RWPE1 (cell line): ENCODE measurements at places on chromosomes 16 and 17.

DNA sequence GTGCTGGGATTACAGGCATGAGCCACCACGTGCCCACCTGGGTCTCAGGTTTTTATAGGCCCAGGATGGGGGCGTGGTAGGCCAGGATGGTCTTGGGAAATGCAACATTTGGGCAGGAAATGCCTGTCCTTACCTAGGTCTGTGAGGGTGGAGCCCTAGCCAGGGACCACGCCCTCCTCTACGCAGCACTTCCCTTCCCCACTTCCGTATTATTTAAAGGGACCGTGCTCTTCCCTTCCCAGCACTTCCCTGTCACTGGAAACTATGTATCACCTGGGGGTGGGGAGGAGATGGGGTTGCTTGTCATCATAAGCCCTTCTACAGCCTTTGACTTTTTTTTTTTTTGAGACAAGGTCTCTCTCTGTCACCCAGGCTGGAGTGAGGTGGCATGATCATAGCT lies 238.9 kb upstream of the NLRP1 start:
- DNase-seq = no peak

GRCh38 chr17:28335201-28335958 lies at the start of the genes IFT20 and TNFAIP1:
Gene IFT20, minus strand, starts transcription at chr17:28335472. Its CDS starts 3,487 bp downstream, at chr17:28331985.
Gene TNFAIP1, plus strand, starts transcription at chr17:28335761. Its CDS starts 3,761 bp downstream, at chr17:28339522.
- DNase-seq = peak; percentile 93

GRCh38 chr16:71263582-71263981 lies 25.6 kb downstream of the CMTR2 start:
- DNase-seq = no peak

DNA sequence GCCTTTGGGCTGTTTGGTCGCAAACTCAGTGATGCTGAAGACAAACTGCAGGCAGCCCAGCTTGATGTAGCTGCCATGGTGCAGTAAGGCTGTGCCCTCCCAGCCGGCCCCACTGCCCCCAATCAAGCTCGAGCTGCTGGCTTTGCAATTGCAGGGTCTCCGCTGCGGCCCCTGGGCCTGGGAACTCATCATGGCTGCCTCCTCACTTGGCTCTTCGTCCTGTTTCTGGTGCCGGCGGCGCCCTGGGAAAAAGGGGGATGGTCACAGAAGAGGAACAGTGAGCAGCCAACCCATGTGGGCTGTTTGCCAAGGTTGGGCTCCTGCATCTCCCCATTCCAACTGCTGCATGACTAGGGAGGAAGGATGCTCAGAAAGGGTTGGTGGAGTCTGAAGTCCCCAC lies 3.4 kb upstream of the DHRS13 start:
- DNase-seq = no peak

- DNase-seq = no peak
Measured at GRCh38 chr17:10115536-10115932, 82.9 kb downstream of the GAS7 start.

GRCh38 chr17:47265983-47266541 lies 12.4 kb downstream of the ITGB3 start:
- no peak for DNase-seq

- DNase-seq = peak; percentile 72
Measured at GRCh38 chr17:2547176-2547575, 35.5 kb upstream of the METTL16 start.
